ENCODE measurements at places on chromosomes 1 and 21. TPM values are rescaled to one million over a fixed set of nuclear protein-coding genes. Genes with fewer than 3 reads are reported as not detected.

RXFP4 gene
- not detected for total RNA-seq

MPL gene
- total RNA-seq = not detected

PROX1 gene
- total RNA-seq = 0.12 TPM

SERPINC1 gene
- not detected for total RNA-seq

CD52 gene
- not detected for total RNA-seq

FCRL5 gene
- total RNA-seq = not detected

CFAP74 gene
- total RNA-seq = not detected

LENEP gene
- 0.84 TPM for total RNA-seq

RPS6KC1 gene
- 33.4 TPM for total RNA-seq

RHBDL2 gene
- not detected for total RNA-seq

NFASC gene
- 0.12 TPM for total RNA-seq

WNT3A gene
- not detected for total RNA-seq

- no peak for DNase-seq
These were observed 29.0 kb upstream of the CFHR4 start for GRCh38 chr1:196858811-196859210.

DNA sequence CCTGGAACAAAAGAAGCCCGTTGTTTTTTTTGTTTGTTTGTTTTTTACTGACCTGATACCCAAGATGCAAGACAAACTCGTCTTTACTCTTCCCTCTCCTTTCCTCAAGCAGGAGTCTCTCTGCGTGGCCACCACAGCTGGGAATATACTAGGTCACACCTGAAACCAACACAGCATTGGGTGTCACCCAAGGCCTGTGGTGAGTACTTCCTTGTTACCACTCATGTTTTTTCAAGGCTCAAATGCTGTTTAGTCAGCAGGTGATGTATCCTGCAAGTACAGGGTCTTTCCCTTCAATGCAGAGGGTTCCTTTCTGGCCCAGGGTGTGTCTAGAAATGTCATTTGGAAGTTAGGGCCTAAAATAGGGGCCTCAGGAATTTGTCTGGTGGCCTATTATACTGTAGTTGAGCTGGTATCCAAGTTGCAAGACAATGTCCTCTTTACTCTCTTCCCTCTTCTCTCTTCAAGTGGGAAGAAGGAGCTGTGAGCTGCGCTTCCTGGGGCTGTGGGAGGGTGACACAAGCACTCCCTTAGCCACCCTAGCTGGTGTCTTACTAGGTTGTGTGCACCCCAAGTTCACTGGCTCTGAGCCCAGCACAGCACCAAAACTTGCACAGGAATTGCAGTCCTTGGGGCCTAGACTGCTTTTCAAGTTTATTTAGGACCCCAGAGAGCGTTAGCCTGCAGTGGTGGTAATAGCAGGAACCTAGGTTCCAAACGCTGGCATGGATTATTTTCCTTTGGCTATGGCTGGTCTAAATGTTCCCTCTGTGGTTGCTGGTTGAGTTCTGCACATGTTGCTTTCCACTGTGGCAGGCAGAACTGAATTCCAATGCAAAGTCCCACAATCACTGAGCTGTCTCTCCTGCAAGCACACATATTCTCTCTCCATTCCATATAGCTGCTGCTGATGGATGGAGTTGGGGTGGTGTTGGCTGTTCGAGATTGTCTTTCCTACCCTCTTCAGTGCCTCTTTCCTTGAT lies 91.4 kb upstream of the LYPLAL1 start:
- DNase-seq = no peak

- peak; percentile 59 for DNase-seq
These were observed 71.2 kb downstream of the DPYD start for GRCh38 chr1:97849345-97850340.

- DNase-seq = no peak
These were observed 97.6 kb upstream of the VANGL1 start for GRCh38 chr1:115544131-115544530.

- DNase-seq = no peak
These were observed 40.1 kb upstream of the CXADR start for GRCh38 chr21:17472592-17473271.

DNA sequence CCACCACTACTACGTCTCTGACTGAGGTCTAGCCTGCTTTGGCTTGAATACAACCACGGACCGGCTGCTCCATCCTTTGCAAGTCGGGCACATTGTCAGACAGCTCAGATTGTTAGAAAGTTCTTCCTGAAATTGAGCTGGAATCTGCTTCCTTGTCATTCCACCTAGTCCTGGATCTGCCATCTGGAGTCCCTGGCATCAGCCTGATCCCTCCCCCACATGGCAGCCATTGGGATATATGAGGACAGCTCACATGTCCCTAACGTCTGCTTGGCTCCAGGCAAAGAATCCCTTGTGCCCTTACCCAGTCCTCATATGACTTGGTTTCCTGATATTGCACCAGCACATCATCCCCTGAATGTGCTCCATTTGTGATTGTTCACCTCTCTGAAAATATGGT lies 56.3 kb upstream of the SYT6 start:
- no peak for DNase-seq

DNA sequence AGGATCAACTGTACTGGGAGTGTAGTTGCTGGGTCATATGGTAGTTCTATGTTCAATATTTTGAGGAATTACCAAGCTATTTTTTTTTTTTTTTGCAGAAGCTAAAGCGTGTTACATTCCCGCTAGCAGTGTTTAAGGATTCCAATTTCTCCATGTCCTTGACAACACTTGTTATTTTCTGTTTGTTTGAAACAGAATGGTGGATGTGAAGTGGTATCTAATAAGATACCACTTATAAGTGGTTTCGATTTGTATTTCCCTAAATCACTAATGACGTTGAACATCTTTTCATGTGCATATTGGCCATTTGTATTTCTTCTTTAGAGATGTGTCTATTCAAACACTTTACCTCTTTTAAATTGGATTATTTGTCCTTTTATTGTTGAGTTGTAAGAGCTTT lies 112.2 kb downstream of the DISP1 start:
- DNase-seq = no peak

DNA sequence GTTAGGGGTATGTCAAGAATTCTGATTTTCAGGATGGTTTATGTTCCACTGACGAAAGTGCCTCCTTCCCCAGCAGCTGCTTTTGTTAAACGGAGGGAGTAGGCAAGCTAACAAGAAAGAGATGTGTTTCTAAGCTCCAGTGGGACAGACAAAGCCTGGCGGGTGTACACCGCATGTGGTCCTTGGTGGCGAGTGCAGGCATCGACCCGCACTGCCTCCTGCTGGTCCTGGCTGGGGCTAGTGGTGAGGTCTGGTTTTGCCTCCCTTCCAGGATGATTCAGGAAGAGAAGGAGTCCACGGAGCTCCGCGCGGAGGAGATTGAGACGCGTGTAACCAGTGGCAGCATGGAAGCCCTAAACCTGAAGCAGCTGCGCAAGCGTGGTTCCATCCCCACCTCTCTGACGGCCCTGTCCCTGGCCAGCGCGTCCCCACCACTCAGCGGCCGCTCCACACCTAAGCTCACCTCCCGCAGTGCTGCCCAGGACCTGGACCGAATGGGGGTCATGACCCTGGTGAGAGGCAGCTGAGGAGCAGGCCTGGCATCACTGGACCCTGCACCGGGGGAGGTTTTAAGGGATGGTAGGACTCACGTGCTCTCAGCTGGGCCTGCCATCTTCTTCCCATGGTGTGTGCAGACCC lies 29.0 kb downstream of the PPFIA4 start:
- no peak for DNase-seq

DNA sequence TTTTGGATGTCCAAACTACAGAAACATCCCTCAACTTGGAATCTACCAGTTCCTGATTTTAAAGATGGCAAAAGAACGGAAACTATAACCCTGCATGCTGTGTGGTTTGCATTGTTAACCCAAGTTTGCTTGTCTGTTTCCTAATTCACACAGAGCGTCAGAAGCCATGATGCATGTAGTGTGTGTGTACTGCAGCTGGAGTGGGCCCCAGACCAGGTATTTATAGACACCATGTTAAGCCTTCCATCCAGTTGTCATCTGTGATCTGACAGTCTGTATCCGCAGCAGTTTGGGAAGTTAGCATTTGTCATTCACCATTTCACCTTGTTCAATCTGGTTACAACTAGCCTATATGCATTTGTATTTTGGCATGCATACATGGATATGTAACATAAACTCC lies 27.7 kb upstream of the PLEKHM2 start:
- no peak for DNase-seq

DNA sequence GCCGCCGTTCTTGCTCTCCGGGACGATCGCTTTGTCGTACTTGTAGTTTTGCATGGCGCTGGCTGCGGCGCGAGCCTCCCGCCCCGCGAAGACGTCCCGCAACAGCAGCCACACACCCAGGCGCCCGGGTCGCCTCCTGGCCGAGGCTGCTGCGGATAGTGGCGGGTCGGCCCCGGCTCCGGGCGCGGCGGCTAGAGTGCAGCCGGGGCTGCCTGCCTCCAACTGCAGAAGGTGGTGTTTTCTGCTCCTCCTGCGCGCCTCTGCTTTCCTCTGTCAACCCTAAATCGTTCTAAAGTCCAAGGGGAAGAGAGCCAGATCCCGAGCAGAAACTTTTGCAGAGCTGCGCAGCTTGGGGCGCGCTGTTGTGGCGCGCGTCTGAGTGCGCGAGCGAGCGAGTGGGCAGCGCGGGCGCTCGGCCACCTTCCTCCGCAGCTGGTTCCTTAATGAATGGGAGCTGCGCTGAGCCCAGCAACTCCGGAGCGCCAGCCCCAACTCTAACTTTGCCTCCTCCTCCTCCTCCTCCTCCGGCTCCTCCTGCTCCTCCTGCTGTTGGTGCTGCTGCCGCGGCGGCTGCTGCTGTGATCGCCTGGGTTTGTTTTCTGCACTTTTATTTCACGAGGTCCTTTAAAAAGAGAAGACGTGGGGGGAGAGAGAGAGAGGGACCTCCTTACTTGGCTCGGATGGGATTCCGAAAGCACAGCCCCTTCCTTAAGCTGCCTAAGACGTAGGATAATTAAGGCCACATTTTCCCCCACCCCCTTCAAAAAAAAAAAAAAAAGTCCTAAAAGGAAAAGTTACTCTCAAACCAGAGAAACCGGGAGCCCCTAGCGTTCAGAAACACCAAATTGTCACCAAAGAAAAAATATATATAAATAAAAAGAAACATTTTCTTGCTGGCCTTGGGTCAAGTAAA lies at the start of gene PLPP3:
TSS of gene PLPP3 (minus strand) at position 601 of the 913 bp plus-strand sequence. CDS start at position 54, 547 bp downstream.
- peak; percentile 77 for DNase-seq

DNA sequence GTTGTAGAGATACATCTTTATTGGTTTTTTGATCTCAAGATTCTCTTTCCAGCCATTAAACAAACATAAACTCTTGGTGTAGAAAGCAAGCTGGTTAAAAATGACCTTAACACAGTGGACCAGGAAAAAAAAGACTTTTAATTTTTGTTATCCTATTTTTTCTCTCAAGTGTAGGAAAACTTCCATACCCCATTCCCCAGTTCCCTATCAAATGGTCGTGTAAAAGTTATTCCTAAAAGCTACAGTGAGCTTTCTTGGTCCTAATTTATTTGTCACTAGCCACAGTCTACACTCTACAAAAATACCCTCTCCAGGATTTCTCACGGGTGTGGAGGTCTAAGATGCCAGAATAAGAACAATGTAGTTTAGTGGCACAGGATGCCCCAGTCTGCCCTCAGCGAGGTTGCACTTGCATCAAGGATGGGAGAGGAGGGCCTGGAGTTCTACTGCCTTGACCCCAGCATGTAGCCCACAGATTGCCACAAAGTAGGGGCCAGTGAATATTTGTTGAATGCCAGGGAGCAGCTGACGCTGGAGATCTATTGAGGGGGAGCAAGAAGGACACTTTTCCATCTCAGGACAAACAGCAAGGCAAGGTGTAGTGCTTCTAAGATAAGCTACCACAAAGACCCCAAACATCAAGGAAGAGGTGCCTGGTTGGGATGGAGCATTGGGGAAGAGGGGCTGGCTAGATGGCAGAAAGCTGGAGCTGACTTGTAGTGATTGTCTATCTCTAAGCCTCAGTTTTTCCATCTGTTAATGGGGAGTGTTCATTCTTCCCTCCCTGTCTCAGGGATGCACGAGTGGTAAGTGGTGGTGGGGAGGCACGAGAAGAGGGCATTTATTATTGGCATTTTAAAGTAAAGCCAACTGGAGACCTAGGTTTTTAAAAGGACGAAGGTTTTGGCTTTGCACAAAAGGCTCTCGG lies 1.8 kb downstream of the MYCL start:
- no peak for DNase-seq

GRCh38 chr1:46159516-46159915 lies 15.4 kb upstream of the TSPAN1 start:
- DNase-seq = no peak

DNA sequence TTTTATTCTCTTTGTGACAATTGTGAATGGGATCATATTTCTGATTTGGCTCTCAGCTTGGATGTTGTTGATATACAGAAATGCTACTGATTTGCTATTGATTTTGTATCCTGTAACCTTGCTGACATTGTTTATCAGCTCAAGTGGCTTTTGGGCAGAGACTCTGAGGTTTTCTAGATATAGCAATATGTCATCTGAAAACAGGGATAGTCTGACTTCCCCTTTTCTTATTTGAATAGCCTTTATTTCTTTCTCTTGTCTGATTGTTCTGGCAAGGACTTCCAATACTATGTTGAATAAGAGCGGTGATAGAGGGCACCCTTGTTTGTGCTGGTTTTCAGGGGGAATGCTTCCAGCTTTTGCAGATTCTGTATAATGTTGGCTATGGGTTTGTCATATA lies 150.8 kb downstream of the FASLG start:
- no peak for DNase-seq

DNA sequence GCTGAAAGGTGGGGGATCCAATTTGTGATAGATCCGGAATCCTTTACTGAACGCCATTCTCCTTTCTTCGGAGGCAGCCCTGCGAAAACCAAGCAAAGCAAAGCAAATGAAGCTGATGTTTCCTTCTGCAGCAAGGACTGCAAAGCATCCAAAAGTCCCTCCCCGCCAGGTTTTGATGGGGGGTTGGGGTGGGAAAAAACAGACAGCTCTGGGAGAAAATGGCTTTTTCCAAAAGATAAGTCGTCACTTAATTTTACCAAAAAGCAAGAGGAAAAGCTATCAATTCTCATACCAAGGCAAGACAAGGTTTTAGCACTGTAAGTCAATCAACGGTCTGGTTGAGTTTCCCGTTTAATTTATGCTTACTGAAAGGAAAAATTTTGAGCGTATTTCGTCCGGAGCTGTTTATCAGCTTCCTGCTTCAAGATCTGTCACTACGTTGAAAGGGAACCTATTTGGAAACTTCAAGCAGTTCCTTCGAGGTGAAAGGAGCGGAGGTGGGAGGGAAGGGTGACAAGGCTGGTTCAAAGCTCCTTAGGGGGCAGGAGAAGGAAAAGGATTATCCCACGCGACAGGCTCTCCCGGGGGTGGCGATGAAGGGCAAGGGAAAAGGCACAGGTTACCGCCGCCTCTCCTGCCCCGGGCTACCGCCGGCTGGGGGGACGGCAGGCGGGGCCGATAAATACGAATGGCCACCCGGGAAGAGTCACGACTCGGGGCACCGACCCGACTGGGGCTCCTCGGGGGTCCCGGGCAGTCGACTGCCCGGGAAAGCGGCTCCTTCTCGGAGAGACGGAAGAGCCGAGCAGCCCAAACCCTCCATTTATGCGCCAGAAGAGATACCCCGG lies 750 bp downstream of the SYNJ1 start:
- DNase-seq = no peak

DNA sequence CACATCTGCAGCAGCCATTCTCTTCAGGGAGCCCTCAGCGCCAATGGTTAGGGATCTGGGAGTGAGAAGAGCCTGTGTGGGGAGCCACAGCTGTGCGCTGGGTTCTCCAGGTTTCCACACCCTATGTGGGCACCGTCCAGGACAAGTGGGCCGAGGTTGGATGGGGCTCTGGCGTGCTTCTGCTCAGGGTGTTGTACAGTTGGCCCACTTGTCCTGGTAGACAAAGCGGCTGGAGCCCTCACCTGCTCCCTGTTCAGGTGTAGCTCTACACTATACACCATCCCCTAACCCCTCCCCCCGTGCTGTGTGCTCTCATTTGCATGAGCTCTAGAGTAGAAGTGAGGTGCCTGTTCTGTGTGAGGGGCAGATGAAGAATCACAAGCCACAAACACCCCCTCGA lies 12.2 kb downstream of the SH3BP5L start:
- no peak for DNase-seq

GRCh38 chr1:30768159-30768829 lies 10.7 kb upstream of the LAPTM5 start:
- DNase-seq = no peak
